ENCODE measurements at places on chromosomes 16 and 17.

- DNase-seq, result no peak
Observed at GRCh38 chr17:10792151-10792550, 11.7 kb downstream of the TMEM238L start.

GRCh38 chr17:43591001-43591400, 44.9 kb upstream of the ETV4 start:
- DNase-seq, result no peak

DNA sequence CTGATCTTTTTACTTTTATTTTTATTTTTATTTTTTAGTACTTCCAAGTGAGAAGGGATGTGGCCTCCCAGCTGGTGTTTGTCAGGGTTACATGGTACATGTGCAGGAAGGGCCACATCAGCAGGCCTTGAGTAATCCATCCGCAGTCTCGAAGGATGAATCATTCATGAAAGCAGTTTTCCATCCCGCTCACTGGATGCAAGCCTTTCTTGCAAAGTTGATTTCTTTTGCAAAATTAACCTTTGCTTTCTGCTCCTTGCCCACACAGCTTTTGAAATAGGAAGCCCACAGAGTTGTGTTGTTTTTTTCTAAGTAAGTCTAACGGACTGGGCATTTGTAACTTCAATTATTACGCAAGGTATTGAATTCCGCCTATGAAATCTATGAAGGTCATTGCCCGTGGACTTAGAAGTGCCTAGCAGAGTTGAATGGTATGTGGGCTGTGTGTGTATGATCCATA, 157.4 kb downstream of the PRKCA start:
- DNase-seq, result peak; percentile 99

DNA sequence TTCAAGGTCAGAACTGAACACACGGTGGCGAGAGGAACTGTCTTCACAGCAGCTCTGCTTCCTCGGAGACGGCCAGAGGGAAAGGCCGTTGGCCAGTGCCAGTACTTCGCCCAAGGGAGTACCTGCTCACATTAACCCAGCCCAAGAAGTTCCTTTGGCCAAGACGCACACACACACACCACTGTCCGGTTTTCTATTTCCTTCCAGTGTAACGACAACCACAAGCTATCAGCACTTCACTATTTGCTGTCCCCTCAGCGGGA, 744 bp upstream of the GGNBP2 start:
- DNase-seq, result peak; percentile 73

- DNase-seq, result peak; percentile 56
Observed at GRCh38 chr17:44069974-44070454, 521 bp upstream of the G6PC3 start.

DNA sequence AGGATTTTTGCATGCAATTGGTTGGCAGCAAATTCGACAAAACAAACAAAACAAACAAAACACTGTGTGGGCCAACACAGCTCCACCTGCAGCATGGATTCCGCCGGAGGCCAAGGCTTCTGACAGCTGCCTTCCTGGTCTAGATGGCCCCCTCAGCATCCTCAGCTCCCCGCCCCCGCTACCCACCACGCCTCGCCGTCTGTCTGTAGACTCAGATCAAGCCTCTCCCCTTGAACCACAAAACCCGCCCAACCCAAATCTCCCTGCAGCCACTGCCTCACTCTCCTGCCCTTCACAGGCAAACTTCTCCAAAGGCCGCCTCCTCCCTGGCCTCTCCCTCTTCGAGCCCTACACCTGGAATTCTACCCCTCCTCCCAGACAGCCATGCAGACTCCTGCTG, 57.9 kb downstream of the RTN4RL1 start:
- DNase-seq, result no peak

- DNase-seq, result peak; percentile 85
Observed at GRCh38 chr17:78497115-78497540, 80.1 kb downstream of the DNAH17 start.

DNA sequence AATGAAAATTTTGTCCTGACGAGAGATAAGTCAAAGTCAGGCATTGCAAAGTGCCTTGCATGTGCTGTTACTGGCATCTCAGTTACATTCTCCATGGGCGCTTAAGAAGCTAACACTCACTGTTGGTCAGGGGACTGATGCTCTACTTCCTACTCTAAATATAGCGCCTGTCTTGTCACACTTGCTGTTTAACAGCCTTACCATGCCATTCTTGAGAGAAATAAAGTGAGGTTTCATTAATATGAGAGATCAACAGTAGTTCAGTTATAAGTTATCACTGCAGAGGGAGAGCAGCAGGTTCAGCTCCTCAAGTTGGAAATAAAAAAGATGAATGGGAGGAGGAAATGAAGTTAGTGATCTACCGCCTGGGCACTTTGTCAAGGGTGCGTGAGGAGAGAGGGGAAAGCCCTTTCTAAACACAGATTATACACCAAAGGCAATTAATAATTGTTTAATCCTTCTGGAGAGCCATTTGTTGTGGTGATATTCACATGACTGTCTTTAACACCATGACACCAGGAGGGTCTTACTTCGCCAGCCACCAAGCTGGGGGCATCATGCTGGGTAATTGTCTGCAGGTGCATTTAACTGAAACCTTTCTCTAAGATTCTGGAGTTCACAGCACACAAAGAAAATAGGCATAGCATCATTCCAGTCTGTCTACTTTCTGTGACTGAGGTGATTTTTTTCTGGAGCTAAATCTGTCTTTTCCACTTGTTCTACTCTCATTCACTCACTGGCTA, 568.7 kb upstream of the HSBP1 start:
- no peak for DNase-seq

Data from ELR (cell line).